ENCODE measurements at places on chromosomes 7 and 10.

- DNase-seq: no peak
Measured at GRCh38 chr10:99224766-99225165, 10.9 kb downstream of the HPSE2 start.

DNA sequence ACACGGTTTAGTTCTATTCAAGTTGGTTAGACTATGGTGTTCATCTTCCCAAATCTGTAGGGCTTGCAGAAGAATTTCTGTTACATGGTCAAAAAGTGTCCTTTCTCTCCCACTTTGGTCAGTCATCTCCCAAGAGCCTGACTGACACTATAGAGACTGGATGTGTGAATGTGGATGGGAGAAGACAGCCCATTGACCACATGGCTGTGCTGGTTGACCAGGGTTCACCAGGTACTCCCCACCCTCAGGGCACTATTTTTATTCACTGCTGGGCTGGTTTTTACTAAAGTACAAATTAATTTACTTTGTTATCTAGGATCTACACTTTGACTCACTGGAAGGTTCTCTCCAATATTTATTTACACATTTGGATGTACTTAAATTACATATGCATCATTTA lies 2.3 kb downstream of the ZNF804B start:
- DNase-seq: no peak

DNA sequence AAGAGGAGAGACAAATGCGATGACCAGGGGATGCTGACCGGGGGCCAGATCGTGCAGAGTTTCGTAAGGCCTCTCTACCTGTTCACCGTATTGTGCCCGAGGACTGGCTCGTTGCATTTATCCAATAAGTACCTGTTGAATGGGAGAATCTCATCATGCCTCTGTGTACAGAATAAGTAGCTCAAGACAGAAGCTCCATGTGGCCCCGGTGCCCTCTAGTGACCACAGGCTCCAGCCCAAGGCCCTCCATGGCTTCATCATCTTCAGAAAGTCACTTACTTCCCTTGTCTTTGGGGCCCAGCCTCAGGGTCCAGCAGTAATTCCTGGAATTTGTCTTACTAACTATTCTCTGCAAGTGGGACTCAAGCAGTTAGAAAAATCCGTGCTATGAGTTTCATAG lies 151.0 kb downstream of the CHN2 start:
- no peak for DNase-seq

GRCh38 chr7:155808549-155809331 lies 3.5 kb downstream of the SHH start:
- no peak for DNase-seq

GRCh38 chr10:6328699-6329423 lies 126.1 kb downstream of the PFKFB3 start:
- DNase-seq: no peak

All from CD4-positive, alpha-beta T cell (primary cell).